T-helper 1 cell (primary cell): ENCODE measurements at places on chromosomes 11 and 22.
A peak's percentile ranks its signal among the peaks of the same experiment; 100 is the strongest.

- no peak for DNase-seq
These were observed 16.2 kb downstream of the LRRC32 start for GRCh38 chr11:76654298-76654851.

- DNase-seq, result no peak
These were observed 119.0 kb downstream of the CADM1 start for GRCh38 chr11:115385226-115385625.

- DNase-seq, result peak; percentile 69
These were observed 39.5 kb downstream of the TP53I11 start for GRCh38 chr11:44911029-44911814.

GRCh38 chr11:17960091-17960490 lies 52.8 kb downstream of the SERGEF start:
- no peak for DNase-seq

- no peak for DNase-seq
These were observed 46.4 kb upstream of the TBCEL start for GRCh38 chr11:120977266-120978137.

GRCh38 chr22:32378707-32379272 lies 21.1 kb downstream of the RFPL3 start:
- no peak for DNase-seq

DNA sequence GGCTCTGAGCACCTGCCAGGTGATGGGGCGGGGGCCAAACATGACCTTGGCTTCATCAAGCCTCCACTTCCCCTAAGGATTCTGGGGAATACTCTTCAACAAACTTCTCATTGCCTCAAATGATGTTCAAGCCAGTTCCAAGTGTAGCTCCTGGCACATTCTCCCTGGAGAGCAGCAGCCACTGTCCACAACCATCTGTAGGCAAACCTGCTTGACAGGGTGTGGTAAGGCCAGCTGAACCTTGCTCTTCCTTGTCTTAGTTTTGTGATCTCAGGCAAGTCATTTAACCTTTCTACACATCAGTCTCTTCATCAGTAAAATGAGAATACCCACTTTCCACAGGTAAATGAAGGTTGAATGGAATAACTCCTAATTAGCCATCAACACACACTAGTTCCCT lies 323.3 kb downstream of the TENM4 start:
- no peak for DNase-seq

DNA sequence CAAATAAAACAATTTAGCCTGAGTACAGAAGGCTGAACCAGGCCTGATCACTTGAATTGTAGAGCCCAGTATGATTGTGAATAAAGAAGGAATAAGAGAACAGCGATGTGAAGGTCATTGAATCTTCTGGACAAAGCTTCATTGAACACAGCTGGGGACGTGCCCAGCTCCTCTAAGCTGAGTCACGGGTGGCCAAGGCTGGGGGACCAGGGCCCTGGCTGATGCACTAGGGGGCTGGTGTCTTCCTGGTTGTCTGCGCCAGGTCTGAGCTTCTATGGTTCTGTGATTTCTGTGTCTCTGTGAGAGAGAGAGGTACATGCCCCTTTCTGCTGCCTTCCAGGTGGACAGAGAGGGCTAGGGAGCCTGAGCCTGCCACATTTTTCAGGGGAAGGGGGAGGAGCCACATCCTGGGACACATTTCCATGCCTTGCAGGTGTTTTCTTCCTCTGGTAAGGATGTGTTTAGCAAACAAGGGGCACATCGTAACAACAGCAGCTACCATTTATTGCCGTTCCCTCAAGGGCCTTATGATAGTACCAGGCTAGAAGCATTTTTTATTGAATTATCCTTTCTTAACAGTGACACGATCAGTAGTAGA lies 135.7 kb downstream of the C11orf91 start:
- DNase-seq, result no peak

GRCh38 chr11:70517988-70518907 lies 119.9 kb downstream of the CTTN start:
- DNase-seq, result no peak
